KBM-7 (cell line): ENCODE measurements at places on chromosomes 2 and 18.

DNA sequence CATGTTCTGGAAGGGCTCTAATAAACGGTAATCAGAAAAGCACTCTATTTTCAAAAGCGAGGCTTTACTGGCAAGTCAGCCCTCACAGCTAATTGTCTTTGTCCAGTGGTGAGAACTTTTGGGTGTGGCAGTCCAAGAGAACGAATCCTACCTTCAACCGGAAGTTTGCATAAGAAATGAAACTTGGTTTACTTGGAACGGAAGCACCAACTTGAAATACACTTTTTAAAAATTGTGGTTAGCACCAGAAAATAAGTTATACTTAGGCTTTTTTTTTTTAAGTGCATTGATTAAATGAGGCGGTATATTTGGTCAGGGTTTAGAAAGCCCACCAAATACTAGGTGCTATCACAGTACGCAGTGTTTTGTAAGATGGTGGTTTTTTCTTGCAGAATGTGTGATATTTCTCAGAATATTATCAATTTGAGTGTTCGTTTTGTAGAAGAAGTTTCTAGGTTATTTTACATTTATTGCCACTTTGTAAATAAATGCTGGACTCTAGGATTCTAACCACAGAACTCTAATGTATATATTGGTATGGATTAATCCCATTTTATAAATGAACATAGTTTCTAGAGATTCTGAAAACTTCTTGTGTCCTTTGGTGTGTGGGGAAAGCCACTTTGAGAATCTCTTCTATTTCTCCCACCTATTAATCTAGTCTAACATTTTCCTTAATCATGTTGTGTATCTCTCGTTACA lies 1.2 kb downstream of the MYL12A start:
- DNase-seq, result peak; percentile 56

DNA sequence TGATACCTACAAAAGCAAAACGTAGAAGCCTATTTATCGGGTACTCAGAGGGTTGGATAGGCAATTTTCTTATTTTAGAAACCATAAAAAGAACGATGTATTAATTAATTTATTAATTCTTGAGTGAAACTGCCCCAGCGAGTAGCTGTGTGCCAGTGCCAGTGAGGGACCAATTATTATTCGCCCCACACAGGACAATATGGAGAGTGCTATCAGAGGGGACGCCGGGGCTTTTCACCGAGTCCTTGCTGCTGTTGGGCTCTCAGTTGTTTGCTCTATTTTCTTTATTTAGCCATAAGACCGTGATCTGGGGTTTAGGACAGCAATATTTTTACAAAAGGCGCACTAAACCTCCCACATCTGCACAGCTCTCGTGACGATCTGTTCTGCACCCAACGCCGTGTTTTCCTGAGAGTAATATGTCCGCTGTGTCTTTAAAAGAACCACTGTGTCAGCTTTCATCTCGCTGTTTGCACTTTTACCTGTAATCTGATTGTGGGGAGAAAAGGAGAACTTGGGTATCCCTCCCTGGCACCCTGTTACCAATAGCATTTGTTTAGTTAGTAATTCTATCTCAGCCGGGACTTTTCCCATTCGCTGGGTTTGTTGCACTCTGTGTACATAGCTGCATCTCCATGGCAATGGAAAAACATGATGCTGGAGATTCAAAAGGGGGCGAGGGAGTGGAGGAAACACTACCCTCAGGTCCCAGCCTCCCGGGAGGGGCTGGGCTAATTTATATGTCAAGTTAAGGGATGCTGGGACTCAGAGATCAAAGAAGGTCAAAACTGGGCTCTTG lies 30.1 kb upstream of the ZNF516 start:
- no peak for DNase-seq

DNA sequence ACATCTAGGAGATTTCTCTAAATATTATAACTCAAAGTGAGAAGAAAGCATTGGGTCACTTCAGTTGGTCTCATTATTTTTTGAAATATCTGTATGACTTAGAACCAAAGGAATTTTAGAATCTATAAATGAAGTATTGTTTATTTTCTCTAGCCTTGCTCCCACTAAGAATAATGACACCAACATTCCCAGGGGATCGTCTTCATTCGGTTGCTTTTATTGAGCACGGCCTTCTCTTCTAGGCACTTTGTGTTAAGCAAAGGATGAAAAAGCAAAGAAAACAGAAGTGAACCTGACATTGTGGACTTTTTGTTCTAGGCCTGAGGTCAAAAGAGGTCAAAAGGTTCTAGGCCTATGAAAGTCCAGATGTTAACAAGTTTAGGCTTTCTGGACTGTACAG lies 231.9 kb downstream of the GALR1 start:
- DNase-seq, result no peak

DNA sequence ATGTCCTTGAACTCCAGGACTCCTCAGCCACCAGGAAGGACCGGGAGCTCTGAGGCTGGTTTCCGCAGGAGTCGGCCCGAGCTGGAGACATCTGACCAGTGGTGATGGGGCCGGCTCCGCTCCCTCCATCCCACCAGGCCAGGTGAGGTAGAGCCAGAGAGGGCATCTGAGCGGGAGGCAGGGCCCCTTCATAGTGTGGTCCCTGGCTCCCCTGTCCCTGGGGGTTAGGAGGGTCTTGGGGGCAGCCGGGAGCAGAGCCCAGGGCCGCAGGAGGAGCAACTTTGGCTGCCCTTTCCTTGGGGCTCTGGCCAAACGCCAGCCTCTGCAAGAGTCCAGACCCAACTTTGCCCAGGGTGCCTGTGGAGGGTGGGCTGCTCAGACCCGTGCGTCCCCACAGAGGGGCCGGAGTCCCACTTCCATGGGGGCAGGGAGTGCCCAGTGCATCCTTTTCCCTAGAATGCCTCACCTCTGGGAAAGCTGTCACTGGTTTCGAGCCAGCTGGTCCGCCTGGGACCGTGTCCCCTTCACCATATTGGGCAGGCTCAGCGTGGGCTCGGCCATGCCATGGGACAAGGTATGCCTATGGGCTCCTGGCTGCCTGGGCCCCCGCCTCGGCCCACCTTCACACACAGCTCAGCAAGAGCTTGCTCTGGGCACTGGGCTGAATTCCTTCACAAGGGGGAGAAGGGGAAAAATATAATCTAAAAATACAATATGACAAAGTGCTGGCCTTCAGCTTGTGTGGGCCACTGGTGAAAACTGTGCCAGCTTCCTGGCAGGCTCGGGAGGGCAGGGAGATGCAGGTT lies 148.6 kb downstream of the TWIST2 start:
- no peak for DNase-seq

- DNase-seq, result no peak
These were observed 11.2 kb upstream of the SCYGR5 start for GRCh38 chr2:227655454-227655853.

DNA sequence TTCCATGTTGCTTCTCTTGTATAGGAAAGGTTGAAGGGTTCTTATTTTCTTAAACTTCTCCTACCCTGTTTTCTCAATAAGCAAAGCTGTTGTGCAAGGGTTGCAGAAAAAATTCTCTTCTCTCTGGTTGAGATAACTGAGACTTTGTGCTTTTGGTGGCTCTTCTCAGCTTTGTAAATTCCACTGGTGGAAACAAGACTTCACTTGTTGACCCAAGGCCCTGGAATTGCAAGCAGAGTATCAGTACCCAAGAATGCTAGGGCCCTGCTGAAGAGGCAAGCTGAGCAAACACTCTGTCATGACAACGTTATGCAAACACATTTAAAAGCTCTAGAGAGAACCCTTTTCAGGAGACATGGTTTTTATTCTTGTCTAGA lies 294.7 kb upstream of the EPAS1 start:
- DNase-seq, result no peak

GRCh38 chr2:181178130-181178529 lies 197.7 kb downstream of the UBE2E3 start:
- DNase-seq, result no peak

DNA sequence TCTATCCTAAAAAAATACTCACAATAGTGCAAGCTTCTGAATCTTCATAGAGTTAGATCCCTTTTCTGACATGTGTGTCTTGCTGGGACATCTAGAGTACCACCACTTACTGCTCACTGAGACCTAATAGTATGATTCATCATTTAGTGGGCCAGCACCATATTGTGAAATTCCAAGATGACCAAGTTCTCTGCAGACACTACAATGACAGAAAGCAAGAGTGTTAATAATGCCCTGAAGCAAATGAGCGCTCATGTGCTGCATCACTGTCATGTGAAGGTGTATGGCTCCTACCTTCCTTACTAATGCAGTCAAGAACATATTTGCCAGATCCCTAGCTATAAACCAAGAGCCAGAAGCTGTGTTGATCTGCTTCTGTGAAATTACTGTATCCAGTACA lies 606.2 kb upstream of the NXPH2 start:
- DNase-seq, result no peak

DNA sequence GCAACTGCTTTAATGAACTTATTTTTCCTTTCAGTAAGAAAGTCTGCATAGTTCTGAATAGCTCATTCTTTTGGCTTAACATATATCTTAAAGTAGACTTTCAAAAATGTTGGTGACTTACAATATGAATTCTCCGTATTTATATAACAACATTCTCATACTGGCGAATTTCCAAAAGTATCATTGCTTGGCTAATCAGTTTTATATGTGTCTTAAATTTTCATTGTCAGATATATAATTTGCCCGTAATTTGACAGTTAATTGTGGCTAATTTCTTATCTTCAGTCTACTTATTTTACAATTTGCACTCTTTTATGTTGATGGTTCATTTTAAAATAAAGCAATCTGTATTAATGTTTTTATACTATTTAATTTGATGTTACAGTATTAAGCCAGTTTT lies 144.9 kb downstream of the ATP9B start:
- DNase-seq, result no peak

DNA sequence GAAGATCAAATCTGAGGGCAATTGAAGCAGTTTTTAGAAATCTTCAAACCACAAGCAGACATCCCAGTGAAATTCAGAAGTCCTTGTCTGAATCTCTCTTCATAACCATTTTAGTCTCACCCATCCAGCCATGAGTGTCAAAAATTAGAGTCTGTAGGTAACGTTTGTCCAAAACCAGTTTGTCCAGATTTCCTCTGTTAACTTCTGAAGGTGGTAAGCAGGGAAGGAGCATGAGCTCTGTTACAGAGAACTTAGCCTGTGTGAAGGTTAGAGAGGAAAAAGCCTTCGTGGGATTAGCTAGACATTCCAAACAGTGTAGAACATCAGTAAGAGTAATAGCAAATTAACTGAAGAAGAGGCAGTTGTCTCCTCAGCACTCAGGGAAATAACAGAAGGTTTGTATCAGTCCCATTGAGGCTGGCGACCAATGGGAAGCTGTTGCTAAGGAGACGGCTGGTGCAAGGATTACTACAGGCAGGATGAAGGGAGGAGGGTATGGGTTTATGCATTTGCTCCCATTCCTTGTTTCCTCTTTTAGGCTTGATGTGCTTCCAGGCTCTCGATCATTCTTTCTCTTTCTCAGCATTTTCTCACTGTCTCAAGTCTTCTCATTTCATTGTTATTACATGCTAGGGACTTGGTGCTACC lies 8.7 kb upstream of the GPR155 start:
- no peak for DNase-seq

DNA sequence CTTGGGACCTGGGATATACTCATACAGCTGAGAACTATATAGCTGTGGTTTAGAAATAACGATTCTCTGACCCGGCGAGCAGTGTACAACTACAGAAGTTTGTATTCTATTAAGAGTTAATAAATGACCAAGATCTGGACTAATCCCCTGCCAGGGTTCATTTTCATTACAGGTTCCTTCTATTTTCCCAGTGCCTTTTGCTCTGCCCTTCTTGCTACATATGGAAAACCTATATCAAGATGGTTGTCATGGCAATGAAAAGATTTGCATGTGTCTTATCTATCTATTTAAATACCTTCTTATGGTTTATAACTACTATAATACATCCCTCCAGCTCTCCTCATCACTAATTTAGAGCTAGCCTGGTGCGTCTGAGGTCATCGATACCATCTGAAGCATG lies 965.2 kb downstream of the BCL11A start:
- DNase-seq, result no peak

GRCh38 chr18:37689841-37690240 lies 124.2 kb upstream of the CELF4 start:
- DNase-seq, result no peak

DNA sequence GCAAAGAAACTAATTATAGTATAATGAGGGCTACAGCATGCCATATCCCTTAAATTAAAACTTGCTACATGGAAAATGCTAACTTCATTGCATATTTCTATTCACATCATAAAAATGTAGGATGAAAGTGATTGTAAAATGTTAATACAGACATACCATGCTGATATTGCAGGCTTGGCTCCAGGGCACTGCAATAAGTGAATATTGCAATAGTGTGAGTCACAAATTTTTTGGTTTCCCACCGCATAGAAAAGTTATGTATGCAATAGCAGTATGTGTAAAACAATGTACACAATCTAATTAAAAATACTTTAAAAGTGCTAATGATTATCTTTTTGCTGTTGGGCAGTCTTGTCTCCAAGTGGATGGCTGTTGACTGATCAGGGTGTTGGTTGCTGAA lies 162.1 kb downstream of the CD8B2 start:
- DNase-seq, result no peak

DNA sequence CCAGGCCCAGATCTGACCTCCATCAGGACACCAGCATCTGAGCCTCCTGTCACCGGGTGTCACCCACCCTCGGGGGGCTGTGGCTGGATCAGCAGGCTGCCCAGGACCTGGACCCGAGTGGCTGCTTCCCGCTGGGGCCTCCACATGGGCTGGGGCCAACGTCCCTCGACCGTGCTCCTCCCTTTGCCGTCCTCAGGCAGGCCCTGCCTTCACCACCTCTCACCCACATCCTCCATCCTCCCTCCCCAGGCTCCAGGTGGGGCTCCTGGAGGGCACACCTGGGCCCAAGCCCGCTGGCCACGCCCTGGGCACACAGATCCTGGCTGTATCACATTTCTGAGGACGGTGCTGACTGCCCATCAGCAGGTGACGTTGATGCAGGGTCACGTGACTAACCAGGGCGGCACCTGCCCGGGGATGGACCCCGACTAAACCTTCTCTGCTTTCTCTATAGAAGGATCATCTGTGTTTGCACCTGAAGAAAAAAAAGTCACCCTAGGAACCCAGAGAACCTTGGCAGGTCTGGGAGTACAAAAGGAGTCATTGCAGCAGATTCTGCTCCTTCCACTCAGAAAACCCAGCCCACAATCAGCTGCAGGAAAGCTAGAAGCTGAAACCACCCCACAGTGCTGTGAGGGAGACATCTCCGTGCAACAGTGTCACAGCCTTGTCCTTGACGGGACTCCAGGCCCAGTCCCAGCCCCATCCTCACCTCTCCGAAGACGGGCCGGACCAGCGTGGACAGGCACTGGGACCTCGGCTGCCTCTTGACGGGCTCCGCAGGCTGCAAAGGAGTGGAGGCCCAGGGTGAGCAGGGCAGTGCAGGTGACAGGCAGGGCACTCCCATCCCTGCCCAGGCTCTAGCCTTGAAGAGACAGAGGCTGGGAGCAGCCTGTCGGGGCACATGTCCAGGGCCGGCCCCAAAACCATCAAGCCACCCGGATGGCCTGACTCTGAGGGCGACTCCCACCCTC lies 11.2 kb downstream of the STK25 start:
- DNase-seq, result no peak

- DNase-seq, result peak; percentile 27
These were observed 69.6 kb upstream of the RTN4 start for GRCh38 chr2:55119711-55120487.

- peak; percentile 18 for DNase-seq
These were observed 312.2 kb downstream of the LRATD1 start for GRCh38 chr2:14944562-14945346.

GRCh38 chr2:184455624-184456023 lies 142.7 kb upstream of the ZNF804A start:
- DNase-seq, result no peak
